ENCODE measurements at places on chromosomes 2 and 18. TPM values are rescaled to one million over a fixed set of nuclear protein-coding genes. Genes with fewer than 3 reads are reported as not detected.
A peak's percentile ranks its signal among the peaks of the same experiment; 100 is the strongest.

- H3K4me1 ChIP-seq = no peaks in the 10 kb centered on the region
- no peak for DNase-seq
- H3K36me3 ChIP-seq = no peaks in the 10 kb centered on the region
- H3K27ac ChIP-seq = no peak overlapping the region
- H3K27me3 ChIP-seq = no peaks in the 10 kb centered on the region
- no peak overlapping the region for H3K4me3 ChIP-seq
Observed at GRCh38 chr2:240891492-240892340, 4.2 kb downstream of the MAB21L4 start.

- no peaks in the 10 kb centered on the region for H3K27me3 ChIP-seq
- H3K27ac ChIP-seq = no peak overlapping the region
- H3K4me3 ChIP-seq = no peak overlapping the region
- no peaks in the 10 kb centered on the region for H3K4me1 ChIP-seq
- peaks cover 13% of the 10 kb centered on the region for H3K36me3 ChIP-seq
Observed at GRCh38 chr2:74671479-74671878, 17.4 kb downstream of the SEMA4F start.

DNA sequence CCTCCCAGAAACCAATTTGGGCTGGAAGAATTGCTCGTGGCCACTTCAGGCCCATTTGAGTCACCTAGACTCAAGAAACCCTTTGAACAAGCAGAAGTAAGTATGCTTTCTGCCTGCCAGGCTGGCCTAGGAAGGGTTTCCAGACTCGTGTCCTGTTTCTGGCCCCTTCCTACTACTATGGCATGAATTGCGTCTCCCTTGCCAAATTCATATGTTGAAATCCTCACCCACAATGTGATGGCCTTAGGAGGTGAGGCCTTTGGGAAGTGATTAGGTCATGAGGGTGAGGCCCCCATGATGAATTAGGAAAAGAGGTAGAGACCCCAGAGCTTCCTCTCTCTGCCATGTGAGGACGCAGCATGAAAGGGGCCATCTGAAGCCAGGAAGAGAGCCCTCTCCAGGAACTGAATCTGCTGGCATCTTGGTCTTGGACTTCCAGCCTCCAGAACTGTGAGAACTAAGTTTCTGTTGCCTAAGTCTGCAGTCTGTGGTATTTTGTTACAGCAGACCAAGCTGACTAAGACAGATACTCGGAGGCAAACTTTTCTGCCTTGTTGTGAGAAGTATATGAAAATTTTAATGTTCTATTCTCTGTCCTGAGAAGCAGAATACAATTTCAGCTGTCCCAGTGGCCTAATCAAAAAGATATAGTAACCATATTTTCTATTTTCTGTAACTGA lies 13.1 kb downstream of the GPR45 start:
- no peaks in the 10 kb centered on the region for H3K27me3 ChIP-seq
- DNase-seq = no peak
- no peaks in the 10 kb centered on the region for H3K36me3 ChIP-seq
- H3K4me3 ChIP-seq = no peak overlapping the region
- no peaks in the 10 kb centered on the region for H3K4me1 ChIP-seq

DNA sequence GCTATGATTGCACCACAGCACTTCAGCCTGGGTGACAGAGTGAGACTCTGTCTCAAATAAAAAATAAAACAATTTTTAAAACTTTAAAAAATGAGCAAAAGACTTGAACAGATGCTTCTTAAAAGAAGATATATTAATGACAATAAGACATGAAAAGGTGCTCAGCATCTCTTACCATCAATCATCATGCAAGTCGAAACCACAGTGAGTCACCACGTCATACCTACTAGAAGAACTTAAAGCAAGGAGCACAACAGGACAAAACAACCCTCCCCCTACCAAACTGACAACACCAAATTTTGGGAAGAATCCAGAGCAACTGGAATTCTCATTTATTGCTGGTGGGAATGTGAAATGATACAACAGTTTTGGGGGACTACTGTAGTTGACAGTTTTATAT lies 251.6 kb downstream of the BCL2 start:
- no peak for DNase-seq
- H3K36me3 ChIP-seq = no peaks in the 10 kb centered on the region
- peaks cover 3% of the 10 kb centered on the region for H3K27me3 ChIP-seq
- H3K27ac ChIP-seq = no peak overlapping the region
- H3K4me1 ChIP-seq = peaks cover 3% of the 10 kb centered on the region

DNA sequence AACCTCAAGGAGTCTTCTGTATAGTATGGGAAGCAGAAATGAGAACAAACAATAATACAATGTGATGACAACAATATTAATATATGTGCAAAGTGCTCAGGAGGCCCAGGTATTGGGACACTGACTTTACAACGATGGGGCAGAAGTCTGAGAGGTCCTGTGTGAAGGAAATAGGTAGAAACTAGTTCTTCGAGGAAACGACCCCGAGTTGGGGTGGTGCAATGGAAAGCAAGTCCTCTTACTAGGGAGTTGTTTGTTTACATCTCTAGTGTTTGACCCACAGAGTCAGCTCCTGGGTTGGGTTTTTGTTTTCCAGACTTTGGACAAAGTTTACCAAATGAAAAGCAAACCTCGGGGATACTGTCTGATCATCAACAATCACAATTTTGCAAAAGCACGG lies 16.2 kb downstream of the CASP8 start:
- peaks cover 52% of the 10 kb centered on the region for H3K4me1 ChIP-seq
- DNase-seq = no peak
- H3K27ac ChIP-seq = no peak overlapping the region
- H3K4me3 ChIP-seq = no peak overlapping the region
- no peaks in the 10 kb centered on the region for H3K27me3 ChIP-seq

- H3K4me1 ChIP-seq = peaks cover 49% of the 10 kb centered on the region
- H3K4me3 ChIP-seq = peak overlapping the region; percentile 98
- peaks cover 17% of the 10 kb centered on the region for H3K36me3 ChIP-seq
- DNase-seq = no peak
- H3K27me3 ChIP-seq = peaks cover 3% of the 10 kb centered on the region
Observed at GRCh38 chr2:27888790-27889189, 1.4 kb downstream of the RBKS start.

FAM124B gene
- 0.40 TPM for total RNA-seq

KIAA2012 gene
- total RNA-seq = not detected

EMILIN1 gene
- 0.51 TPM for total RNA-seq

Data from activated CD4-positive, alpha-beta memory T cell treated with anti-CD3 and anti-CD28 coated beads for 36 hours (primary cell).